ENCODE measurements at places on chromosomes 7 and 10.
A peak's percentile ranks its signal among the peaks of the same experiment; 100 is the strongest.

GRCh38 chr10:79184145-79184625 is 115.4 kb downstream of the ZMIZ1 start:
- DNase-seq: peak; percentile 76

DNA sequence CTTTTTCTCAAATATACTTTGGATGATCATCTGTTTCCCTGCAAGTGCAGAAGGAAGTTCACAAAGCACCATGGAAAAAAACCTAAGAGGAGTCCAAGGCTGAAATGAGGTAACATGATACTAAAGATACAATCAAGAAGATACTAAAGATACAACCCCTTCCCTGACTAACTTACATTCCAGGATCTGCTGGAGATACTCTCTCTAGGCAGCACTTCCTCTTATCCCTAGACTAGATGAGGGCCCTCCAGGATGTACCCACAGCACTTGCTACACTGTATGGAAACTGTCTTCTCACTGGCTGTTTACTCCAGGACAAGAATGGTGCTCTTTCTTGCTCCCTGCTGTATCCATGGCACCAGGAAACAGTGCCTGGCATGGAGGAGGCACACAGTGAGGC is 116.4 kb upstream of the NFE2L3 start:
- no peak for DNase-seq

DNA sequence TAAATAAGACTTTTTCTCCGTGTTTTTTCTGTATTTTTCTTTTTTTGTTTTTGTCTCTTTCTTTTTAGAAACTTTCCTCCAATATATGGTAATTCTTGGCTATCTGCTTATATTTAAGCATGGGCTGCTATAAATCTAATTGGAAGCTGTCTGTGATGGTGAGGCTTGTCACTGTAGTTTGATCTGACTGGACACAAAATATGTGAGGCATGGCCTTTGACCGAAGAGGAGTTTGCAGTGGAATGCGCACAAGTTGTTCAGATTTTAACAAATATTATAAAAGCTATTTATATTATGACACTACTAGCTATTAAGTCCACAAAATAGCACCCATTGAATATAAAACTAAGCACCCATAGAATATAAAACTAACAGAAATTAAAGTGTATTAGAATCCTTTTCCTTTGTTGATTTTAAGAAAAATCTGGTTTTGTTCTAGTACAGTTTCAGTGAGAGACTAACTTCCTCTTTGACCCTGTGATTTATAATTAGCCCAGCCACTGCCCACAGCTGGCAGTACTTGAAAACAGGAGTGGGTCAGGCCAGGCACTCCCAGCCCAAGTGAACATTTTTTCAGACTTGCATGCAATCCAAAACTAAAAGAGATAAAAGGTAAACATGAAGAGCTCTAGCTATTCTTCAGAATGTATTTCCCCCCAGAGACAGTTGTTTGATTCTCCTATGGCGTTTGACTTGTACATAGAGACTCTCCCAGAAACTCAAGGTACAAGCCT is 69.9 kb upstream of the FGL2 start:
- DNase-seq: no peak

DNA sequence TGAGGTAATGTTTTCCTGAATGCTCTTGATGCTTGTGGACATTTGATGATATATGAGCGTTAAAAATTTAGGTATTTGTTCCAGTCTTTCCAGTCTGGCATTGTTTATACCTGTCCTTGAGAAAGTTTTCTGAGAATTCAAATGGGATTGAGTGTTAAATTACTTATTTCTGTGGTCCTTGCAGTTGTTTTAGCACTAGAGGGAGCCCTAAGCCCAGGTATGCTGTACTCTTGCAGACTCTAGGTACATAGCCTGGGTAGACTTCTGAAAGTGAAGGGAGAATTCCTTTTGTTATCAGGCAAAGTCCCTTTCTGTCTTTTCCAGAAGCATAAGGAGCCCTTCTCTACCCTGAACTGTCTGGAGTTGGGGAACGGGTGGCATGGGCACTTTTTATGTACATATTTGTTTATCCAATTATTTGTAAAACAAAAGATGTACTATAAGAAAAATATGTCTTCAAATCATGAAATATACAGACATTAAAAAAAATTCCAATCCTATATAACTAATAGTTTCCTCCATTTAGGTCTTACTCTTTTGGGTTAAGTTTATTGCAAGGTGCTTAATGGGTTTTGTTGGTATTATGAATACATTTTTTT is 262.1 kb downstream of the ATRNL1 start:
- DNase-seq: peak; percentile 66

- DNase-seq: no peak
These were observed 594.2 kb upstream of the NRG3 start for GRCh38 chr10:81280497-81281479.

GRCh38 chr7:135911099-135911498 is 66.1 kb downstream of the MTPN start:
- DNase-seq: no peak

GRCh38 chr10:17443707-17444387 is 10.5 kb downstream of the ST8SIA6 start:
- DNase-seq: no peak

- no peak for DNase-seq
These were observed 1123.5 kb upstream of the AUTS2 start for GRCh38 chr7:68474661-68475216.

All from NCI-H69 (cell line).